Epithelial cell of esophagus (primary cell): ENCODE measurements at places on chromosomes 1 and 21.

DNA sequence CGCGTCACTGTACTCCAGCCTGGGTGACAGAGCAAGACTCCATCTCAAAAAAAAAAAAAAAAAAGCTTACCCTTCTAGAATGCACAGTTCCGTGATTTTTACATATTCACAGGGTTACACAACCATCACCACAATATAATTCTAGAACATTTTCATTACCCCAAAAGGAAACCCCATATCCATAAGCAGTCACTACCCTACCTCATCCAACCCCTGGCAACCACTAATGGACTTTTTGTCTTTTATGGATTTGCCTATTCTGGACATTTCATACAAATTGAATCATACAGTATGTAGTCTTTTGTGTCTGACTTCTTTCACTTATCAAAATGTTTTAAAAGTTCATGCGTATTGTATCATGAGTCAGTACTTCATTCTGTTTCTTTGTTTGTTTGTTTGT lies 22.8 kb downstream of the SYF2 start:
- DNase-seq = no peak

DNA sequence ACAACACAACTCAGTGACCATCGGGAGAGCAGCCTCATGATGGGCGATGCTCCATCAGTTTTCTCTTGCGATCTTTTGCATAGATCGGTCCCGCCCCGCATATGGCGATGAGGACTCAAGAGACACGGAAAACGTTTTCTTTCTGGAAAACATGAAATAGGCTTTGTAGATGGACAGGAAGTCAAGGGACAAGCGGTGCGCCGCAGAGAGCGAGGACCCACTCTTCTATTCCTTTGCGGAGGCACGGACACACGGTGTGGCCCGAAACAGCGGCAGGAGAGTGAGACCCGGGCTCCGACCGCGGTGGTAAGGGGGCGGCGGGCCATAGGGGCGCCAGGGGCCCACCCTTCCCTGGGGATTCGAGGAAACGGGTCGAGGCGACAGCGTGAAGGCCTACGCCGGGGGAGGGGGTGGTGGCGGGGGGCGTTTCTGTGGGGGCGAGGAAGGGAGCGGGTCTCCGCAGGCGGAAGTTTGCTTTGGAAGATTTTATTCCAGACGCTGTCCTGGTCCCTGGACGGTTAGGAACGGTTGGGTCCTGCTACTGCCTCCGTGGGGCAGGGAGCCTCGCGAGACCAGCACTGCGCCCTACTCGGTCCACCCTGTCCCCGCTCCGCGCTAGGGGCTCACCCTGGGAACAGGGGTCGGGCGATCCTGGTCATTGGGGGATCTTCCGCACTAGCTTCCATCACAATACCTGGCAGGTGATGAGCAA lies 796 bp upstream of the TDRKH start:
- DNase-seq = peak; percentile 33

DNA sequence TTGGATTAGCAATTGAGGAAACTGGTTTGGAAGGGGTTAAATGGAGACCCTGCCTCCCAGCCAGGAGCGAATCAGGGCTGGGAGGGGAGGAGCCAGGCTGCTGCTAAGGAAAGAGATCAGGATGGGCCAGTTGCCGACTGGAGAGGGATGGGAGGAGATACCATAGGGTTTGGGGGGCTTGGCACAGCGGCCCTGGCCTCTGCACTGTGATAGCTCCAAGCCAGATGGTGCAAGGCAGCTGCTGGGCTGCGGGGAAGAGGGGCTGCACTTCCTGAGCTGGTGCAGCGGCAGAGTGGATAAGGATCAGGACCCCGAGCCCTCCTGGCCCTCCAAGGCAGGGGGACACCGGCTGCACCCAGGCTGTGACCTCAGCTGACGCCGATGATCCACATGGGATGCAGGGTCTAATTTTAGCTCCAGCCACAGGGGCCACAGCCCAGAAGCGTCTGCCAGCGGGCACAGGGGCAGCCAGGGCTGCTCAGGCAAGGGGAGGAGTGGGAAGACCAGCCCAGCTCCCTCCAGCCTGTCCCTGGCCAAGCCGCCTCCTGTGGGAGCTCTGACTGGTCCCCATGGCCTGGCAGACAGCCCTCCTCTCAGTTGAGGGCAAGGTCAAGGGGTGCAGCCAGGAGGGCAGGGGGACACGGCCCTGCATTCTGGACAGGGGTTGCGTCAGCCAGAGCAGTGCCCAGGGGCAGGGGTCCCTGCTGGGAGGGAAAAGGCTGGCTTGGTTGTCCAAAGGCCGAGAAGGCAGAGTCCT lies at the start of gene EXTL1:
TSS of gene EXTL1 (plus strand) at position 129 of the 757 bp plus-strand sequence. CDS start 872 bp downstream, outside the sequence.
- no peak for DNase-seq

GRCh38 chr1:46717654-46718053 lies 1.3 kb downstream of the EFCAB14 start:
- DNase-seq = no peak

GRCh38 chr1:30786264-30786991 lies 28.9 kb upstream of the LAPTM5 start:
- DNase-seq = no peak

GRCh38 chr1:164188497-164188896 lies 370.5 kb upstream of the PBX1 start:
- no peak for DNase-seq

DNA sequence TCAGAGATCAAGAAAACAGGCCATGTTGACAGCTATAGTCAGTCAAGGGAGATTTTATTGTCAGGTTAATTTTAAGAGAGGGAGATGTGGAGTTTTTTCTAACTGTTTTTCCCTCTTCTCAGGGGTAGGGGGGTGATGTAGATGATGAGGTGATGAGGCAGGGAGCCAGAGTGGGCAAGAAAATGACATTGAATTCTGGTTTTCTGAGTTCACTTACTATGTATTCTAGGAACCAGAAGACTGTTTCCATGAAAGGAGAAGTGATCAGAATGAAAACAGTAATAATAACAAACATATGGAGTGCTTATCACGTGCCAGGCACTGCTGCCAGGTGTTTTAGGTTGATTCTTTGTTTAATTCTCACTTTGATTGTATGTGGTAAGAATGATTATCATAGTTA lies 40.2 kb downstream of the CASQ2 start:
- DNase-seq = no peak

GRCh38 chr1:103218369-103218768 lies 110.0 kb upstream of the COL11A1 start:
- no peak for DNase-seq

DNA sequence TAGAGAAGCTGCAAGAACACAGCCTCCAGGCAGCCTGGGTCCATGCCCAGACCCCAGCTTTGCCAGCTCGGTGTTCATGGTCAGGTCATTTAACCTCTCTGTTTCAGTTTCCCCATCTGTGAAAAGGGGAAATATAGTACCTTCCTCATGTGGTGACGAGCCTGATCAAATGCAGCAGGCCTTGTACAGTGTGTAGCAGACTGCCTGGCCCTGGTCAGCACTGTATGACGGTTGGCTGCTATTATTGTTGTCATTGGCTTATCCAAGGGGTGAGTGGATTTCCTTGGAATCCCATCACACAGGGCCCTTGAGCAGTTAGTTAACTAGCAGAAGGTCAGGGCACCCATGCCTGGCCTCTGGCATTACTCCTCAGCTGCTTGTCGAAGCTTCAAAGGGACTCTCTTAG lies 6.6 kb upstream of the TMEM51 start:
- no peak for DNase-seq

DNA sequence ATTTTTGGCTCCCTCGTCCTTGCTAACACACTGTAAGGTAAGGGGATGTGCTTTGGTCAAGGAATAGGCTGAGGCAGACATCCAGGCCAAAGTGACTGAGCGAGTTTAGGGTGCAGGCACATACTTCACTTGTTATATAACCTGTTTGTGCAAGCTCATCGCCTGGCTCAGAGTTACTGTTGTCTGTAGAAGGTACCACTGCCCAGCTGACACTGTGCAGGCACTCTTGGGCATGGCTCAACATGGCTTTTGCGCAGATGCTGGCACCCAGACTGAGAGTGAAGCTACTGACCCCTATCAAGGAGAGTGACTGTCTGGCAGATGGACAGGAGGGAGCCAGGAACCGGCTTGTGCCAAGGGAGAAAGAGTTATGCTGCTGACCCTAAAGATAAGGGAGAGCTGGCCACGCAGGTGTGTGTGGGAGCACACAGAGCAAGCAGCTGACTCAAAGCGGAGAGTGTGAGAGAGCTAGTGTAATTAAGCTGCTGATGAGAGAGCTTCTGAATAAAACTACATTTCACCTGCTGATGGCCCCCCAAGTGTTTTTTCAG lies 307.3 kb upstream of the USP24 start:
- DNase-seq = no peak

DNA sequence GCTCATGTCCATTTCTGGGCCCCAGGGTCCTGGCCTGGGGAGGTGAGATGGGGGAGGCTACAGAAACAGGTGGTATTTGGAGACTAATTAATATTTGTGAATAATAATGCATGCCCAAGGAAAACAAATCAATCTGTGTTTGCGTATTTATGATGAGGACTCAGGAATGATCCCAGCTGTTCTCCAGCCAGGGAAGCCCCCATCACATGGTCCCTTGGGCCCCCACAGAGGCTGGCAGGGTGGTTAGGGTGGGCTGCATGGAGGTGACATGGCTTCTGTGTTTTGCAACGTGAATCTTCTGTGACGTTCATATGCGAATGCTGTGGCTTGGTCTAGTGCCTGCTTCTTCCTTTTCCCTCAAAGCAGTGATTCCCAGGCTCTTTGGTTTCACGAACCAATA lies 10.5 kb downstream of the PTPRF start:
- DNase-seq = no peak

- no peak for DNase-seq
Observed at GRCh38 chr1:233005156-233005555, 54.7 kb downstream of the NTPCR start.

DNA sequence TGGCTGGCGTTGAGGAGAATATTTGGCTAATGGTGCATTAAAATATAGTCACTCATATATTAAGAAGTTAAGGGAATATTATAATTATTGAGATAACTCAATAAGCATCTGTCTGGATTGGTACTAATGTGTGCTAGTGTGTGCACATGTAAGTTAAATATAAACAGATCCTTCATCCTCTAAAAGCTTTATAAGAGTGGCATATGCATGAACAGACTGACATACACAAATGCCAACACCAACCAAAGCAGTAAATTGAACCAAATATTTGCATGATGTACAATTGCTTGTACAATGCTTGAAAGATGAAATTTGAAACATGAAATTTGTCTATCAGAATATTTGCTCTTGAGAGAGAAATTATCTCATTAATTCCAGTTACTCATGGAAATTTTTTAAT lies 344.9 kb downstream of the ADGRL2 start:
- no peak for DNase-seq

- DNase-seq = peak; percentile 59
Observed at GRCh38 chr1:171127501-171127900, 36.8 kb downstream of the FMO3 start.

GRCh38 chr1:202208351-202208857 lies 14.8 kb downstream of the LGR6 start:
- DNase-seq = no peak

DNA sequence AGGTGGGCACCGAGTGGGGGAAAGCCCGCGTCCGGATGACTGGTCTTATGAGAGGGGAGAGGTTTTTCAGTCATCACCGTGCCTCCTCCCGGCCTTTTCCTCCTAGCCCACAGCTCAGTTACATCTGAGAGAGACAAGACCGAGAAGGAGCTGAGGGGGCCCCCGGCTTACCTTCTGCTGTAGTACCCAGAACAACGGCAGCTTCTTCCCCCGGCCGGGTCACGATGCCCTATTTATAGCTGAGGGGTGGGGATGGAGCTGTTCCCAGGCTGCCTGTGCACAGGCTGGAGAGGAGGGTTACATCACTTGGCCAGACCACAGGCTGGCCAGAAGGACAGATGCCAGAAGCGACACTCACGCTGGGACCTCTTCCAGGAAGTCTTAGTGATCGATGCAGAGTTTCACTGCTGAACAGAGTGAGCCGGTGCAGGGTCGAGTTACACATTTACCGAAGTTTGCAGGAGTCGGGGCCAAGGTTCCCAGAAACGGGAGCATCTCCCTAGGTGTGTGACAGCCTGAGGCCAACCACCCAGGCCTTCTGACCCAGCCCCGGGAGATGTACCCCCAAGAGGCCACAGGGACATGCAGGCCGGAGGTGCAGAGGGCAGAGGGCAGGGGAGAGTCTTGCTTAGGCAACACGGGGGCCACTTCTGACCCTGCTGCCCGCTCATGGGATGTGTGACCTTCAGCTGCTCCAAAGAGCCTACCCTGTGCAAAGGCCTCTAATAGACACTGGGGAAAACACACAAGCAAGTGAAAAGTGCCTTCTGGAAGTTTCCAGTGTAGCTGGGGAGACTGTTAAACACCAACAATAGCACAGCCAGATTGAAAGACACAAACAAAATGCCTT lies at the start of gene AGT:
TSS of gene AGT (minus strand) at position 208 of the 850 bp plus-strand sequence. CDS start 3,299 bp downstream, outside the sequence.
- DNase-seq = no peak

GRCh38 chr1:102628109-102628613 lies 480.2 kb downstream of the COL11A1 start:
- peak; percentile 43 for DNase-seq

GRCh38 chr1:178243890-178244289 lies 150.0 kb downstream of the RASAL2 start:
- DNase-seq = no peak

DNA sequence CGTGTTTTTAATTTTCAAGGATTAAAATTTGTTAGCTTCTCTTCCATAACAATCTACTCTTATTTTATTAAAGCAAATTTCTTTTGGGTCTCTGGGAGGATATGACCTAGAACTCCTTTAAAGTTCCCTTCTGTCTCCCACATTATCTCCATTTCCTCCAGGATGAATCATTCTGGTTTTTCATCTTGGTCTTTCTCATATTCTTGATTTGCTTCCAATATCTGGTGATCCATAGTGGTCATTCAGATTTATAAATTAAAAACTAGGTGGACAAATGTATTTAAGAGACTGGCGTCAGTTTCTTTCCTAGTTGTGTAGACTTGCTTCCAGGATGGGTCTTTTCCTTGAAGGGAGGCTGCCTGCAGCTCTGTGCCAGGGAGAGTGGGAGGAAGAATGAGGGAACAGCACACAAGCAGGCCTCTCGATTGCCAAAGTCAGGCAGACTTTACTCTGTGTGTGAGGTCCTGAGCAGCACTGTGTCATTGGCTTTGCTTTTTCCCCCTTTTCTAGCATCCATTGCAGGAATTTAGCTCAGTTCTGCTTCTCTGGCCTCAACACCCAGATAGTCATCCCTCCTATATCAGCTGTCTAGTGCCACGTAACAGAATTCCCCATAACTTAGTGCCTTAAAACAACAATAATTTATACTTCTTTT lies 48.1 kb upstream of the FOXO6 start:
- no peak for DNase-seq
